ENCODE measurements at places on chromosomes 16 and 17.
A peak's percentile ranks its signal among the peaks of the same experiment; 100 is the strongest.

DNA sequence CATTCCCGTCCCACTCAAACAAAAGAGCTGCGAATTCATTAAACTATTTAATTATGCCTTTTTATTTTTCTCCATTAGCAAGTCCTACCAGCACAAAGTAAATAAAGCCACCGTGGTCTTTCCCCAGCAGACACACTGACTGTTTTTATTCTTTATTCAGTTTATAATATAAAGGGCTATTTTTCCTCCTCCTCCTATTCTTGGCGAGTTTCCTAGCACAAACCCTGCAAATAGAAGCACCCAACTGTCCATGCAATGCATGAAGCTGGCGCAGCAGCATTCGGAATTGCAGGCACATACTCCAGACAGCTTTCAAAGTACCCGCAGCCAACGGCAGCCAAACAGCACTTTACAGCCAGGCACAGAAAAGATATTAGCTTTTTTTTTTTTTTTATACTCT lies 583.4 kb upstream of the PSMD7 start:
- DNase-seq, result peak; percentile 24

- no peak for DNase-seq
These were observed 30.7 kb downstream of the GPRC5B start for GRCh38 chr16:19853742-19854542.

DNA sequence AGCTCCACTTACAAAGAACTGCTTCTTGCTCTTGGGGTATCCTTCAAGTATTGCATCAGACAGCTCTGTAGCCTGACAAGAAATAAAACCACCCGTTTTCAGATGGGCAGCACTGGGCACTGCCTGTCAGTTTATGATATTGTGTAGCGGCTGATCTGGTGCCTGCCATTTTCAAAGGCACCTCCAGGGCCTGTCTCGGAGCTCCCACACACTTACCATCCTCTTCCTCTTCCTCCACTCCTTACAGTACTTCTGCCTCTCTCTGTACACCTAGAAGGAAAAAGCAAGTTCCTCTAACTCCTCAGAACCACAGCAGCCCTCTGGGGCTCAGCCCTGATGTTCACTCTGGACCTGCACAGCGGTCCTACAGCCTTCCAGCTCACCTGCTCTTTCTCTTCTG lies 4.4 kb downstream of the PSMC3IP start:
- DNase-seq, result no peak

- no peak for DNase-seq
These were observed 422.3 kb downstream of the TMEM114 start for GRCh38 chr16:8168016-8168415.

- DNase-seq, result no peak
These were observed 28.5 kb upstream of the VAT1L start for GRCh38 chr16:77759821-77760220.

GRCh38 chr16:683396-684070 lies 601 bp downstream of the JMJD8 start:
- no peak for DNase-seq

All from nucleus accumbens (tissue), 56 donors.